ENCODE measurements at places on chromosomes 3 and 15.

GRCh38 chr3:133851266-133851906 is 44.3 kb downstream of the RAB6B start:
- DNase-seq, result no peak

DNA sequence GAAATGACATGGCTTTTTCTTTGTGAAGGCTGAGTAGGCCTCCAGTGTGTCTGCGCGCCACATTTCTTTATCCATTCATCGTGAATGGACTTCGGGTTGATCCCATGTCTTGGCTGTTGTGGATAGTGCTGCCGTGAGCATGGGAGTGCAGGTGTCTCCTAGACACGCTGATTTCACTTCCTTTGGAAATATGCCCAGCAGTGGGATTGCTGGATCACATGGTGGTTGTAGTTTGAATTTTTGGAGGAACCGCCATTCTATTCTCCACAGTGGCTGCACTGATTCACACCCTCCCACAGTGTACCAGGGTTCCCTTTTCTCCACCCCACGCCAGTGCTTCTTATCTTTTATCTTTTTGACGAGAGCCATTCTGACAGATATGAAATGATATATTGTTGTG is 171.7 kb downstream of the NSMCE3 start:
- DNase-seq, result no peak

DNA sequence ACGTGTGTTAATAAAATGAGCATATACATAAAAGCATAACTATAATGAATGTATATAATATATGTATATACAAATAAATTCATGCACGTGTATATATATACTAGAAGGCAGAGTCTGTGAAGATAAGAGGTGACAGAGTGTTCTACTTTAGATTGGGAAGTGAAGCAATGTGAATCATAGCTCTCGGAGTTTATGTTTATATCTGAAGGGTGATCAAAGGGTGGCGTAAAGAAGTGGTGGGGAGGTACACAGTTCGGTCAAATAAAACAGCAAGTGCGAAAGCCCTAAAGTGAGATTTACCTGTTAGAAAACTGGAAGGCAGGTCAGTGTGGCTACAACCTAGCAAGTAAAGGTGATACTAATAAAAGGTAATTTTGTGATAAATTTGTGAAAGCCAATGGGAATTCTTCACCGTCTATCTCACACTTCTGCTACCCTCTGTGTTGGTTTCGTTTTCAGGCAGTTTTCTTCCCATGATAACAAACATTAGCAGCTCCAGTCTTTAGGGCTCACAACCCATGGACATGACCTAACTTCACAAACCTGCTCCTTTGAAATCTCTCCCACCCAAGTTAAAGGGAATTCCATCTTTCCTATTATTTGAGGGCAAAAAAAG is 46.7 kb upstream of the BCHE start:
- DNase-seq, result no peak

DNA sequence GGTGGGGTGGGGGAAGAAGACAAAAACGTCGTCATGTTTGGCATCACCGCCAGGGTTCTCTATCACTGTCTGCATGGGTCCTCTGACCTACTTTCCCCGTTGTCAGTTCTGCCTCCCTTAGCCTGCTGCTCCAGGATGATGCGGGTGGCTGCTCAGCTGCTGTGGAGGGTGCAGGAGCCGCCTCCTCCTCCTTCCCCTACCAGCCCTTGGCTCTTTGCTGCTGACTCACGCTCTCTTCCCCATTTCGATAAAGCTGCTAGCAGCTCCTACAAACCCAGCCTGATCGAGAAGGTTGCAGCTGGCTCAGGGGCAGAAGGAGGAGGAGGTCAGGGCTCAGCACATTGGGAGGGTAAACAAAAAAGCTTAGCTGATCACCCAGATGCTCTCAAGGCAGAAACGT is 49.5 kb upstream of the SEC13 start:
- no peak for DNase-seq

GRCh38 chr3:181609030-181609767 is 102.5 kb upstream of the SOX2 start:
- DNase-seq, result no peak

DNA sequence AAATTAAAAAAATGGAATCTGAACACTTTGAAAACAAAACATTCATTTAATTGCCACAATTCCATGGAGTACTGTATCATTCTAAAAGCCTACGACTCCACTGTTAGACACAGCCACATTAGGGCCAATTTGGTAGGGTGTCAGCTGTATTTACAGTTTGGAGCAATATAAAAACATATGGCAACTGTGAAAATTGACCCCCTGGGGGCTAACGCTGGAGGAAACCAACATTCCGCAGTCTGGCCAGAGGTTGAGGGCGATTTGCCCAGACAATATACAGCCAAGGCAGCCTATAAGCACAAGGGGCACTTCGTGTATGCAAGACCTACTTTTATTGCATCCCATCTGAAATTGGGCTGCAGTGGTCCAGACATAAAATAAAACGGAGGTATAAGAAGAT is 476.5 kb upstream of the WNT5A start:
- DNase-seq, result no peak

GRCh38 chr15:98815207-98815606 is 166.9 kb downstream of the IGF1R start:
- DNase-seq, result no peak

- DNase-seq, result no peak
Observed at GRCh38 chr3:109678600-109678999, 341.3 kb upstream of the DPPA4 start.

DNA sequence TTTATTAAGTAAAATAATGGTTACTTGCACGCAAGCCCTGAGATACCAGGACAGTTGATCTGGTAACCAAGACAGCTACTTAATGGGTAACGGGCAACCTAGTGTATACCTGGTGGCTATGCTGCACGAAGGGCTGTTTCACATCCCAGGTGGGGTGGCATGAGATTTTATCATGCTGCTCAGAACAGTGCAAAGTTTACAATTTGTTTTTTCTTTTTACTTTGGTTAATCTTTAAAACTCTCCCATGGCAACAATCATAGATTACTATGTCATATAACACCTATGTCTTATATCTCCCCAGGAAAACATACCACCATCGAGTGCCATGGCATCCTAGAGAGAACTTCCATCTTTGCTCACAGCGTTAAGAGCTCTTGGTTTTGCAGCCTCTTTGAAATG is 32.2 kb upstream of the SLC28A1 start:
- no peak for DNase-seq

- no peak for DNase-seq
Observed at GRCh38 chr3:155778462-155778861, 27.6 kb downstream of the C3orf33 start.

- DNase-seq, result no peak
Observed at GRCh38 chr3:43907508-43907858, 216.7 kb downstream of the ABHD5 start.

DNA sequence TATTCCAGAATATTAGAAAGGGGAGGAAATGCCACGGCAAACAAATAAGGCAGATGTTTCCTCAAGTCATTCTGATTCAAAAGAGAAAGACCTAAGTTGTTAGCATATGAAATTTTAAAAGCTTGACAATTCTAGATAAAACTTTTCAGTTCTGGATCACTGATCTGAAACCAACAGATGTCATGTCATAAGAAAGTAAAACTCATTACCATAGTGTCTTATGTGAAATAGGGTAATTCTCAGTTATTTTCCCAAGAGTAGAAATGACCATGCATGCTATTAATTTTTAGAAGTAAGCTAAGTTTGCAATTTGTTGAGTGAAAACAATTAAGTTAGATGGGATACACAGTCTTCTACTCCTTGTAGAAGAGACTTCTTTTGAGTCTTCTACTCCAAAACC is 630.3 kb downstream of the NAALADL2 start:
- DNase-seq, result no peak

- DNase-seq, result peak; percentile 49
Observed at GRCh38 chr15:91271565-91272153, 171.6 kb downstream of the SV2B start.

DNA sequence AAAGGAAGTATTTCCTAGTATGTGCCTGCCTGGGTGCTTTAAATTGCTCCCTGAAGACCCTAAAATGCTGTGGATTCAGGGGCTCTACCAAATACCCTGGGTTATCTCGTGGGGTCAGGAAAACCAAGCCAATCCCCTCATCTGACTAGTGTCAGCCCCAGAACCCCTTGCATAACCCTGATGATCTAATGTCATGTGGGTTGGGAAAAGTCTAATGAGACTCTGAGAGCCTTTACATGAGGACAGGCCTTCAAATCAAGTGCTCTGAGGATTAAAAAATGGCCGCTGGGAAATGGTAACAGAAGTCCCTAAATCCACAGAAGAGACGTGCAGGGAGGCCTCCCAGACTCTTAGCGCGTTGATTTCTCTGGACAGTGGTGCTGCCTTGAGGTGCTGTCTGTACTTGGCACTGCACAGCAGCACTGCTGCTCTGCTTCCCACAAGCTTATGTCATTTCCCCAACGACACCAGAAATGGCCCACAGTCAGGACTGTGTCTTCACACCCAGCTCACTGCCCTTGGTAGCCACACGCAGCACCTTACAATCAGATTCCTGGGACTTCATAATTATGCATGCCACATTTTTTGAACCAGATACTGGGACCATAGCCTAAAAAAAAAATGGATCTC is 16.6 kb downstream of the EIF4E3 start:
- no peak for DNase-seq

- DNase-seq, result no peak
Observed at GRCh38 chr3:138653567-138653966, 45.0 kb downstream of the FAIM start.

GRCh38 chr15:58374147-58374546 is 57.6 kb upstream of the LIPC start:
- no peak for DNase-seq

GRCh38 chr3:139620438-139620837 is 57.3 kb downstream of the NMNAT3 start:
- no peak for DNase-seq
